ENCODE measurements at places on chromosomes 1 and 21. TPM values are rescaled to one million over a fixed set of nuclear protein-coding genes. Genes with fewer than 3 reads are reported as not detected.

Gene DNAJC6
- 1.8 TPM for total RNA-seq

Gene VSIG8
- total RNA-seq = 0.08 TPM

Gene FHAD1
- 0.35 TPM for total RNA-seq

Gene HSD3B1
- not detected for total RNA-seq

Gene KRTAP15-1
- total RNA-seq = not detected

Gene MYOG
- total RNA-seq = not detected

Gene AK5
- total RNA-seq = 46.1 TPM

Gene NTNG1
- 17.3 TPM for total RNA-seq

Gene ANGPTL1
- total RNA-seq = 2.8 TPM

Gene CFHR2
- not detected for total RNA-seq

Gene DAB1
- not detected for total RNA-seq

Gene CHI3L1
- 0.15 TPM for total RNA-seq

Gene RIMS3
- 0.23 TPM for total RNA-seq

Gene XCL1
- total RNA-seq = not detected

Gene UTP11
- total RNA-seq = 32.8 TPM

Gene WDTC1
- total RNA-seq = 18.6 TPM

Gene SLC27A3
- 4.4 TPM for total RNA-seq

Gene GNAT2
- not detected for total RNA-seq

Gene KRTAP19-3
- total RNA-seq = not detected

Gene TRNP1
- total RNA-seq = 5.3 TPM

Gene ETV3L
- not detected for total RNA-seq

Gene CELA3A
- not detected for total RNA-seq

Gene SPOCD1
- 7.0 TPM for total RNA-seq

Gene KCNE1
- 0.23 TPM for total RNA-seq

Gene TM2D1
- 34.5 TPM for total RNA-seq

Gene SPRR3
- not detected for total RNA-seq

Gene DENND4B
- total RNA-seq = 7.9 TPM

Gene GBP7
- not detected for total RNA-seq

Gene DEPDC1
- 0.23 TPM for total RNA-seq

Gene SPRR2B
- not detected for total RNA-seq

Gene VWA1
- 1.6 TPM for total RNA-seq

Gene KIF1B
- 19.4 TPM for total RNA-seq

Gene CCDC190
- not detected for total RNA-seq

Gene ANXA9
- total RNA-seq = 0.08 TPM

Gene FLG2
- total RNA-seq = not detected

Gene CELA2A
- not detected for total RNA-seq

Gene C1orf21
- 13.8 TPM for total RNA-seq

Gene ZNF593OS
- total RNA-seq = not detected

Gene TSACC
- not detected for total RNA-seq

Gene CD247
- total RNA-seq = not detected

Measured in smooth muscle cell of the coronary artery (primary cell).